CD4-positive, alpha-beta memory T cell (primary cell): ENCODE measurements at places on chromosomes 1 and 21. TPM values are rescaled to one million over a fixed set of nuclear protein-coding genes. Genes with fewer than 3 reads are reported as not detected.

DNA sequence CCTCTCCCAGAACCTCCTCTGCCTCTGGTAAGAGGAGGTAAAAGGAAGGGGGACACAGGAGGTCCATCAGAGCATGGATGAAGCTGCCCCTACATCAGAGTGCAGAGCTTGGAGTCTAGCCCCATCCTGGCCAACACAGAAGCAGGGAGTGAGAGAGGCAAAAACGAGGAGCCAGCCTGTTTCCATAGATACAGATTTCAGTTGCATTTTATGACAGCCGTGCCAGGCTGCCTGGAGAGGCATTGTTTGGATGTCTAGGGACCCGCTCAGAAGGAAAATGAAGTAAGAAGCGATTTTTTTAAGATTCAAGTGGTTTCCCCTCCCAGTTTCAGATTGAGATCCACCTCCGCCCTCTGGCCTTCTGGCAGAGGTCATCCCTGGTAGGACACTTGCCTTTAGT lies 11.5 kb upstream of the GJA8 start:
- DNase-seq = no peak

GRCh38 chr1:164534863-164535610 lies 23.9 kb upstream of the PBX1 start:
- DNase-seq = no peak

DNA sequence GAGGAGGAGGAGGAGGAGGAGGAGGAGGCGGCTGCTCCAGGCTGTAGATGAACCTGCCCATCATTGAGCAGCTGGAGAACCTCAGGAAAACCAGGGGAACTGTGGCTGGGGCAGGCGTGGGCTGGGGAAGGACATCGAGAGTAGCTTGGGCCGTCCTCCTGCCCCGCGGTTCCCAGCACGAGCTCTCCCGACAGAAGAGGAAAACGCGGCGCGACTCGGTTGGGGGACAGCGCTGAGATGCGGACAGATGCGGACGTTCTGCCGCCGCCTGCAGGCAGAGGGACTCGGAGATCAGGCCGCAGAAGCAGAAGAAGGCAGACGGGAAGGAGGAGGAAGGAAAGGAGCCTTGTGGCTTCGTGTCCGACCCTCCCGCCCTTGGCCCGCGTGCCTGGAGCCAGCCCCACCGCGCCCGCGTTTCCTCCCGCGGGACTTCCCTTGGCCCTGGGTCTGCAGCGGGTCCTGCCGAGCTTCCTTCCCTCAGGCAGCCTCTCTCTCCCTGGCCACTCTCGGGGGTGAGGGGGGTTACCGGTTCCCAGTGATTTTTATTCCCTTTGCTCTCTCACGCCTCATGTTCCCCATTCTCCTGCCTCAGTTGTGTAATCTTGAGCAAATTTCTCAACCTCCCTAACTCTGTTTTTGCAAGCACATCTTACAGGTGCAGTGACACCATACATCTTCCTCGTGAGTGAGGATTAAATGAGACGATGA lies 1.7 kb upstream of the TNFRSF9 start:
- peak; percentile 36 for DNase-seq

The CYP4X1 gene
- not detected for total RNA-seq

- no peak for DNase-seq
Observed at GRCh38 chr1:22077728-22078127, 25.2 kb downstream of the CDC42 start.
